Skeletal muscle cell (primary cell): ENCODE measurements at places on chromosomes 3 and 15.

- no peak for DNase-seq
Observed at GRCh38 chr15:50190723-50191122, 8.7 kb downstream of the SLC27A2 start.

- DNase-seq: no peak
Observed at GRCh38 chr15:80923668-80924067, 66.0 kb downstream of the MESD start.

GRCh38 chr3:196666001-196666867 is 26.7 kb downstream of the NRROS start:
- peak; percentile 59 for DNase-seq

- no peak for DNase-seq
Observed at GRCh38 chr15:43100971-43101370, 4.9 kb downstream of the UBR1 start.

- no peak for DNase-seq
Observed at GRCh38 chr3:130699765-130700164, 46.9 kb downstream of the PIK3R4 start.

- no peak for DNase-seq
Observed at GRCh38 chr3:10546181-10546624, 40.8 kb upstream of the ATP2B2 start.

GRCh38 chr15:48602358-48603122 is 43.0 kb downstream of the FBN1 start:
- no peak for DNase-seq

GRCh38 chr3:122987736-122988319 is 39.7 kb downstream of the SEMA5B start:
- no peak for DNase-seq

GRCh38 chr3:11335056-11335608 is 62.9 kb downstream of the ATG7 start:
- peak; percentile 36 for DNase-seq

DNA sequence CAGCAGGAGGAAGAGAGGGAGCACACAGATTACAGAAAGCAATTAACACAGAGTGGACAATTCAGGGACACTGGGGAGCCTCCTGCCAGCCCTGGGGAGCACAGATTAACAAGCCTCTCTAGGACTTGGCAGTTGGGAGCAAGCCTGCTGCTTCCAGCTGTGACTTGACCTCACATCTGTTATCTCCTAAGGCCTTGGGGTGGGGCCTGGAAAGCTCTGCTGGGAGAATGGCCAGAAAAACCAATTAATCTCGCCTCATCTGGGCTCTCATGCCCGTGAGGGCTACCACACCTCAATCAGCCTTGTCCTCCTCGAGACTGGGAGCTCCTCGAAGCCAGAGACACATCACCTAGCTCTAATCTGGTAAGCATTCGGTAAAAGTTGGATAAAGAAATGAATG is 39.1 kb downstream of the SEMA5B start:
- no peak for DNase-seq

GRCh38 chr3:188231456-188231855 is 77.5 kb downstream of the LPP start:
- no peak for DNase-seq

DNA sequence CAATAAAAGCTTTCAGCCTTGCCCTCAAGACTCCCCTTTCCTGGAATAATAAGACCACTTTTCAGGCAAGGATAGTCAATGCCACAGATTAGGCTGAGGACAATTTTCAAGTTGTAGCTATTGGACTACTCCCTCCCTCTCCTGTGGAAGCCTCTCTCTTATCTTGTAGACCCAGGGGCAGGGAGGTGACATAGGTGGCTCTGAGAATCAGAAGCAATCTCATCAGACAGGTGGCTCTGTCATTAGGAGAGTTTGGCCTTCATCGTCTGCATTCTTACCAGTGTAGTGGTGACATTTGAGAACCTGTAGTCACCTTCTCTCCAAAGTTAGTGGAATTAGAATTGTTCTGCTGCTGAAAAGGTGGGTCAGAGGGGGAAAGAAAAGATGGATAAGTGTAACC is 80.0 kb downstream of the LARS2 start:
- DNase-seq: no peak

- no peak for DNase-seq
Observed at GRCh38 chr3:67192466-67192865, 194.4 kb downstream of the KBTBD8 start.

GRCh38 chr15:95972041-95972553 is 358.4 kb upstream of the NR2F2 start:
- peak; percentile 87 for DNase-seq
